ENCODE measurements at places on chromosomes 4 and X. TPM values are rescaled to one million over a fixed set of nuclear protein-coding genes. Genes with fewer than 3 reads are reported as not detected.

Gene TLR10
- 0.42 TPM for polyA plus RNA-seq

Gene GPC4
- 95.4 TPM for polyA plus RNA-seq

DNA sequence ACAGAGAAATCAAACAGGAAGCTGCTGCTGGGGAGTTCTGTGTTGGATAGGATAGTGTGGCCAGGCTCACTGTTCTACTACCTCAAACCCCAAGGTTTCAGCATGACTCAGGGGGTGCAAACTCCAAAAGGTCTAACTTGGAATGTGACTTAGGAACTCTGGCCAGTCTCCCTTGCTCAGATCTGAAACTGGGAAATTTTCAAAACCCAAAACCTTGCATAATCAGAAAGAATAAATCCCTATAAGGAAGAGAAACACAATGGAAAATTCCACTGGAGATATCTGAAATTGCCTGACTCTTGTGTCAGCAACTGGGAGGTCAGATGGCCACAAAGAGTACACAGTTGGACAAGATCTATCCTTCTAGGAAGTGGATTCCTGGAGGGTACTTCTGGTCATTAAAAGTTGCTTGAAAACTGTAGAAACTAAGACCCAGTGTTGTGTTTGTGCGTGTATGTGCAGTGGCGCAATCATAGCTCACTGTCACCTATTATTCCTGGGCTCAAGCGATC is 58.0 kb downstream of the PPEF2 start:
- DNase-seq: no peak

DNA sequence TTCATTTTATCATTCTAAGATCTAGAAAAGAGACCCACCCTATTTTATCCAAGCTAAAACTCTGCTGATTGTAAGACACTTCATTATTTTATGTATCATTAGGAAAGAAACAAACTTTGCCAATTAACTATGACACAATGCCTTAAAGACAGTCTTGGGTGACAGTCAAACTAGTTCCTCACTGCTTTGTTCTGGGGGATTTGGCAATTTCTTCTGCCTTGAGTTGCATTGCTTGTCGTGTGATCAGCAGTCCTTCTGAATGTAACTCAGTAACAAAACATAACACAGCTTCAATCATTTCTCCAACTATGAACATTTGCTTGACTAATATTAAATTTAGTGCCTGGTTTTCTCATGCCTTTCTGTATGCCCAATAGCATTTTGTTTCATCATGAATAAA is 577.9 kb upstream of the DIPK2B start:
- DNase-seq: no peak

DNA sequence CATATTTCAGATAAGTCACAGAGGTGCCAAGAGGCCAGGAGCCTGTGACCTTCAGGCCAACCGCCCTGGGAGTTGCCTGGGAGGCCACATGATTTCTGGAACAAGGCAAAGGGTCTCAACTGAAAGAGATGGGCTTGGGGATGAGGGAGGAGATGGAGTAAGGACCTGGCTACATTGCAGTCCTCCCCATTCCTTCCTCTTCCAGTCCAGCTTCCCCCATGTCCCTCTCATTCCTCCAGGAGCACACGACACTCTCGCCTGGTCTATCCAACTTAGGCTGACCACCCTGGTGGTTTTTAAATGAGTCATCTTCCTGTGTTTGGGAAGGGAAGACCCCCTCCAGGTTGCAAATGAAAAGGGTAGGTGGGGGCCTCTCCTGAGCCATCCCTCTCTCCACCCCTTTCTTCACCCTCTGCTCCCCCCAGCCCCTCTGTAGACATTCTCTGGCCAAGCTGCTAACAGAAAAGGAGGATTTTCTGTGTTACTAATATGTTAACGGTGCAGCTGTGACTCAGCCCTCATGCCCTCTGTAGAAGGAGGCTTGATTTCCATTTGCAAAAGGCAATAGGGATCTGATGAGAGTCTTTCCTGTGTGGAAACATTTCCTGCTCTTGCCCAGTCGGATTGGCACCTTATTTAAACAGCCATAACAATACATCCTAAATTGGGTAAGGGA is 79.2 kb downstream of the RTL5 start:
- DNase-seq: no peak

- DNase-seq: no peak
These were observed 178.0 kb downstream of the GASK1B start for GRCh38 chr4:157994863-157995262.

DNA sequence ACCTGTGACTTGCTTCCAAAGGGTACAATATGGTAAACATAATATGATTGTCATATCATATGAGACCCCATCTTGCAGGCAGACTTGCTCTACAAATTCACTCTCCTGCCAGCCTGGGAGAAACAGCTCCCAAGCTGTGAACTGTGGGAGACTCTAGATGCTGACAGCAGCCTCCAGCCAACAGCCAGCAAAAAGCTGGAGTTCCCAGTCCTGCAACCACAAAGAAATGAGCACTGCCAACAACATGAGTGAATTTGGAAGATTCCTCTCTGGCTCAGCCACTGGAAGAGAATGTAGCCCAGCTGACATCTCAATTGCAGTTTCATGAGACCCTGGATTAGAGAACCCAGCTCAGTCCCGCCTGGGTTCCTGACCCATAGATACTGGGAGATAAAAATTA is 145.4 kb downstream of the QDPR start:
- no peak for DNase-seq

- DNase-seq: no peak
These were observed 22.3 kb upstream of the CLOCK start for GRCh38 chr4:55568905-55569504.

Gene SSX2B
- not detected for polyA plus RNA-seq

Gene XAGE1A
- polyA plus RNA-seq: not detected

- DNase-seq: no peak
These were observed 16.0 kb downstream of the CRLF2 start for GRCh38 chrX:1196436-1196835.

Gene ARHGAP24
- 53.2 TPM for polyA plus RNA-seq

DNA sequence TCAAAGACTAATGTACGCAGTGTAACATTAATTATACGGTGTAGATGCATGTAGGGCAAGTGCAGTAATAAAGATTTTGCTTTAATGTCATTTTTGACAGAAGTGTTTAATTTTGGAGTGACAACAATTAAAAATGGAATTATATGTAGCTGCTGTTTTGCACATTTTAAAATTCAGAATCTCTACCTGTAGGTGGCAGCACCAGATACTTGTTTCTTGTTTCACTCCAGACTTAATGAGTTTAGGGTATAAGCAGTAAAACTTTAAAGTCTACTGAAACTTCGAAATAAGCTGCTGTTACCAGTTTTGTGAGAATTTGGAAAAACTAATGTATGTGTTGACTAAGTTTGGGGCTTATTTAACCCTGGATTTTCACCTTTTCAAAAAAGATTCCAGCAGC is 144.9 kb downstream of the POLA1 start:
- no peak for DNase-seq

DNA sequence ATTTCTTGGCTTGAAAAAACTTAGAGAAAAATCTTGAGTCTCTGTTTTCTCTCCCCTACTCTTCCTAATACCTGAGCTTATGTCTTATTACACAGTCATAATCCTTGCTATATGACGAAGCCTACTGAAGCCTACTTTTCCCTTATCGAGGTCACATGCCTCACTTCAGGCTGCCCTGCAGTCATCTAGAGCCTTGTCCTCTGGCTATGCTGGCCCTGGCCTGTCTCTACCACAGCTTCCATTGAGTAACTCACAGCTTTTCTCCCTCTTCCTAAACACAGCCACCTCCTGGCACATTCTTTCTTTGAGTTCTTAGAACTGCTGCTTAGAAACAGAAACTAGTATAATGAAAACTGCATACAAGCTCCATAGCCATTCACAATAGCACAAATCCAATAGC is 1698.3 kb downstream of the STIM2 start:
- no peak for DNase-seq

- no peak for DNase-seq
These were observed 3.3 kb downstream of the TRIM2 start for GRCh38 chr4:153207567-153207966.

Gene MAML3
- 3.9 TPM for polyA plus RNA-seq

DNA sequence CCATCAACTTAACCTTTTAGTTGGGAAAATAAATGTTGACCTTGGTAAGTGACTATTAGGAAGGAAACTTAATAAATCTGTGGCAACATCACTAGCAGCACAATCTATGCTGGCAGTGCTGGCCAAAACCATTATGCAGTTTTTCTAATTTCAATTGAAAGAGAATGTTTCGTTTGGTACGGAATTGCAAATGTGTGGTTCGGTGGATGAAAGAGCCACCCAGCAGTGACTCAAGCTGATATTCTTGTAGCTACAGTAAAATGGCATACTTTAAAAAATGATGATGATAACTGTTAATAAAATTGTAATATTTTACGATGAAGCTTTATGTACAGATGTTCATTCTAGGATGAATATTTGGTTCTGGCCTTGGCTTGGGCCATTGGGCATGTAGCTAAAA is 40.7 kb upstream of the AP1S2 start:
- no peak for DNase-seq

DNA sequence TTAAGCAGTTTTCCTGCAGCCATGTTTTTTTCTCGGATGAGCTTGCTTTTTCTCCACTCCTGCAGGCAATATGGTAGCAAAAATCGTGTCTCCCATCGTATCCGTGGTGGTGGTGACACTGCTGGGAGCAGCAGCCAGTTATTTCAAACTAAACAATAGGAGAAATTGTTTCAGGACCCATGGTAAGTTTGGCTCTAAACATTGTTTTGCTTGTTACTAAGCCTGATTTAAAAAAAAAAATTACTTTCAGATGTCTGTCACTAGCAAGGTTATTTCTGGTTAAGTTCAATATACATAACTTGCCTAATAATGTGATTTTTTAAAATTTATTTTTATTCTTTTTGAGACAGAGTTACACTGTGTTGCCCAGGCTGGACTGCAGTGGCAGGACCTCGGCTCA is 17.5 kb upstream of the GYG2 start:
- no peak for DNase-seq

Gene TMEM31
- polyA plus RNA-seq: 0.99 TPM

GRCh38 chr4:2789793-2790582 is 2.9 kb upstream of the SH3BP2 start:
- no peak for DNase-seq

GRCh38 chr4:140277576-140277975 is 95.9 kb upstream of the SCOC start:
- no peak for DNase-seq

Gene PABPC1L2A
- polyA plus RNA-seq: not detected

- DNase-seq: no peak
These were observed 63.0 kb upstream of the ENPP6 start for GRCh38 chr4:184280591-184281071.

- no peak for DNase-seq
These were observed 5.7 kb upstream of the MRFAP1 start for GRCh38 chr4:6634746-6635145.

Gene ANXA3
- polyA plus RNA-seq: 4.1 TPM

Gene GPR50
- polyA plus RNA-seq: not detected

Gene RENBP
- 3.7 TPM for polyA plus RNA-seq

DNA sequence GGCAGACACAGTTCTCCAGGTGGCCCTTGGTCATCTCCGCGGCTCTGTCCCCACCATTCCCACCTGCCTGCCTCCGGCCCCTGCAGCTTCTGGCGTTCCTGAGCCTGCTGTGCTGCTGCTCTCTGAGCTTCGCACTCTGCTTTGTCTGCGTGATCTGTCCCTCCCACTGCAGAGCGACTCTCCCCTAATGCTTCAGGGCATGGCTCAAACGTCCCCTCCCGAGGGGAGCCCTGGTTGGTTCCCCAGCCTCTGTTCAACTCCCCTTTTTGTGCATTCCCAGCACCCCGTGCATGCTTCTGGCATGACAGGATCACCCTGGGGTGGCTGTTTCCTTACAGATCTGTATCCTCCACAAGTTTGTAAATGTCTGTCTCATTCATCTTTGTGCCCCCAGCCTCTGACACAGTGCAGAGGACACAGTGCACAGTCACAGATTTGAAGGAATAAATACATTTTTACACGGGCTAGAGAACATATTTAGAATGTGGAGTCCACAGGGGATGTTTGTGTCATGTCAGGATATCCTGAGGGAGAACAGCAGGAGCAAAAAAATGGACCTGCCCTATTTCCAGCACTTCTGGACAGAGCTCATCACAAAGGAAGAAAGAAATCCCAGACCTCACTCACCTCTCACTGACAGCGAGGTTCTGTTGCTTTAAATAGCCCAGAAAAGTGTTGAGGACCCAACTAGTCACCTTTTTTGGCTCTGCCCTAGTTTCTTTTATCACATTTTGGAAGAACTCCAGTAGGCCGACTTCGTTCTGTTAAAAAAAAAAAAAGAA is 72.6 kb downstream of the GATB start:
- DNase-seq: no peak

DNA sequence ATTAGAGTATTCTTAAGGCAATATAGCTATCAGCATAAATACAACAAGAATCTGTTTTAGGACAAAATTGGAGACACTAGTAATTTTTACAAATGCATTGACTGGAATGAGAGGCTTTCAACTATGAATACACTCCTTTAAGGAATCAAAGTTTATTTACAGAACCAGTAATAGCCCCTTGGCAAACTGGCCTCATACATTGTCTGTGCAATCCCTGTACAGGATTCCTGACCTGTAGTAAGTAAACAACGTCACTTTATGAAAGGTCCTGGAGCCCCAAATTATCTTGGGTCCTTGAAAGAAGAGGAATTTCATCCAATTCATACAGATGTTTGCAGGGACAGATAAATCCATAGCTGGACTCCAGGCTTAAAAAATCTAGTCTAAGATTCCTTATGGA is 25.4 kb upstream of the CXCL3 start:
- DNase-seq: no peak

DNA sequence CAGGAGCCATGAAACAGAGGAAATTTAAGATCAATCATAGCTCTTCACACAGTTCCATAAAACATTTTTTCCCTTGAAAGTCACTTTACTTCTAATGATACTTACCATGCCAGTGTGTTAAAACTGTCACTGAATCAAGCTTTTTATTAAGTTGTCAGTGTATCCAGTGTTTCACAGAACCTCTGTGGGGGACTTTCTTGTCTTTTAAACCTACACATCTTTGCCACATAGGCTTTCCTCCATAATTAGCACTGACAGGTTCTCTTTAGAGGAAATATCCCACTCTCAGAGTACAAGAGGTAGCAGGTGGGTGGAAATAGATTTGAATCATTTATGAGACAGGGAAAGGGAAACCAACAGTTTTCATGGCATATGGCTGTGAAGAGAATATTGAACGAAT is 25.8 kb upstream of the DYNLT3 start:
- DNase-seq: no peak

Measured in forelimb muscle (tissue), 1 donor.